CD14-positive monocyte (primary cell): ENCODE measurements at places on chromosomes 16 and 17. TPM values are rescaled to one million over a fixed set of nuclear protein-coding genes. Genes with fewer than 3 reads are reported as not detected.

KCNJ2 gene
- 0.92 and 1.7 TPM in 2 replicates for polyA plus RNA-seq

GCGR gene
- not detected in 2 replicates for polyA plus RNA-seq

ZNF624 gene
- polyA plus RNA-seq = 0.29 and 0.68 TPM in 2 replicates

ALOXE3 gene
- not detected for polyA plus RNA-seq

RHBDL1 gene
- not detected for polyA plus RNA-seq

- H3K27ac ChIP-seq = no peak overlapping the region
- no peak overlapping the region for H3K4me3 ChIP-seq
- no peaks in the 10 kb centered on the region for H3K36me3 ChIP-seq
- no peaks in the 10 kb centered on the region for H3K4me1 ChIP-seq
- H3K27me3 ChIP-seq = no peaks in the 10 kb centered on the region
- no peak for DNase-seq
Measured at GRCh38 chr17:51428668-51429495, 168.5 kb downstream of the UTP18 start.

DNA sequence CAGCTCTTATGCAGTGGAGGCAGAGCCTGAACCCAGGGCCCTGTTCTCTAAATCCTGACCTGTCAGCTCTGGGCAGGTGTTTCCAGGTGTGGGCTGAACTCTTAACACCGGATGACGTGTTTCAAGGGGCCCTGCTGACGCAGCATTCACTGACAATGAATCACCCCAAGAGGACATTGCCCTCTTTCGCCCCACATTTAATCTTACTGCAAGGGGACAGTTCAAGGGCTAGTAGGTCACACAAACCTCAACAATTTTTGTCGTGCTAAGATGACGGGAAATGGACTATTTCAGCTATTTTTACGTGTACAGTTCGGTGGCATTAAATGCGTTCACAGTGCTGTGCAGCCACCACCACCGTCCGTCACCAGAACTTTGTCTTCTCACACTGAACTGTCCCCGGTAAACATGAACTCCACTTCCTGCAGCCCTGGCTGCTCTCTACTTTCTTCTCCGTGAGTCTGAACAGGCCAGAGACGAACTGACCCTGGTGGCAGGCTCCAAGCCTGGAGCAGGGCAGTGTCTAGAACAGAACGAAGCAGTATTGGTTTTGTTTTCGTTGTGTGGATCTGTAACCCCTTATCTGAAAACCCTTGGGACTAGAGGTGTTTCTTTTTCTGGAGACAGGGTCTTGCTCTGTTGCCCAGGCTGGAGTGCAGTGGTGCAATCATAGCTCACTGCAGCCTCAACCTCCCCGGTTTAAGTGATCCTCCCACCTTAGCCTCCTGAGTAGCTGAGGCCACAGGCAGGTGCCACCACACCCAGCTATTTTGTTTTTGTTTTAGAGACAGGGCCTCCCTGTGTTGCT is 88.4 kb upstream of the CIBAR2 start:
- H3K27ac ChIP-seq = no peak overlapping the region
- no peak for DNase-seq
- H3K27me3 ChIP-seq = no peaks in the 10 kb centered on the region
- no peaks in the 10 kb centered on the region for H3K4me1 ChIP-seq
- no peaks in the 10 kb centered on the region for H3K36me3 ChIP-seq
- H3K4me3 ChIP-seq = no peak overlapping the region

DNA sequence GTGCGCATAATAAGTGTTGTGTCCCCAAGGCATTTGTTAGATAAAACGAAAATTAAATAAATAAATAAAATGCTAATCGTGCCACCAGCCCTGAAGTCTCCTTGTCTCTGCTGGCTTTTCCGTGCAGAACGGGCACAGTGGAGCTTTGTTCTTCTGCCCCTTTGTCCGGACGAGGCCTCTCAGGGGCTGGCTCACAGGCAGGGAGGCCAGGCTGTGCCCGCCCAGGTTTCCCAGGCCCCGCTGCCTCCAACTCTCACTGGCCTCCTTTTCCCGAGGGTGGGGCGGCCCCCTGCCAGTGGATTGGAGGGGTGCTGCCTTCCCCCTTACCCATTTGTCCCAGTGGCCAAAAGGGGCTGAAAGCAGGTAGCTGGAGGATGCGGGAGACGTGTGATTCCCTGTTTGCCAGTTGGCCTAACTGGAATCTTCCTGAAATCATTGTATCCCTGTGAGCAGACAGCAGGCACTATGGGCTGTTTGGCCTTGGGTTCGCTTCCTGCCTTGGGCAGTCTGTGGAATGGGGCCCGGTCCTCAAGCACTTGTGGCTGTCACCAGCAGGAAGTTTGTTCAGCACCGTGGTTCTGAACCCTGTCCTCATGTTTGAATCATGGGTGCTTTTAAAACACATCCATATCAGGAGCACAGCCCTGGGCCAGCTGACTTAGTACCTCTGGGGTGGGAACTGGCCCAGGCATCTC is 64.4 kb downstream of the KSR1 start:
- H3K4me1 ChIP-seq = peaks cover 13% of the 10 kb centered on the region
- H3K4me3 ChIP-seq = no peak overlapping the region
- no peaks in the 10 kb centered on the region for H3K27me3 ChIP-seq

- H3K27ac ChIP-seq = no peak overlapping the region
- H3K4me1 ChIP-seq = no peaks in the 10 kb centered on the region
- H3K4me3 ChIP-seq = no peak overlapping the region
- no peak for DNase-seq
- no peaks in the 10 kb centered on the region for H3K36me3 ChIP-seq
Measured at GRCh38 chr16:83253521-83253920, 554.3 kb upstream of the HSBP1 start.

DNA sequence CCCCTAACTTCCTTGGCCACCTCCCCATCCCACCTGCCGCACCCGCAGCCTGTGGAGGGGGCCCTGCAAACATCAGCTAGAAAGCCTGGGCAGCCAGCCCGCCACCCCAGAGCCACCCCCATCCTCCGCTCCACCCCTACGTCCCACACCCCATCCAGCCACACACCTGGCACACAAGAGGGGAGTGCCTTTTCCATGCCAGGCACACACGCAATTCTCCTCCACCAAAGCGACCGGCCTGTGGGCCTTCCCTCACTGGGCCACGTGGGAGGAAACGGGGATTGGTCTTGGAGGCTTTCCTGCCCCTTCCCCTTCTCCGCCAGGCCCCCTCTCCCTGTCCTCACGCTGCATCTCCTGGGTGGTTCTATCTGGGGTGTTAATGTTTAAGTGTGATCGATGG is 48.7 kb upstream of the TNRC6C start:
- no peak overlapping the region for H3K27ac ChIP-seq
- no peaks in the 10 kb centered on the region for H3K36me3 ChIP-seq
- no peak for DNase-seq
- H3K4me1 ChIP-seq = no peaks in the 10 kb centered on the region

DNA sequence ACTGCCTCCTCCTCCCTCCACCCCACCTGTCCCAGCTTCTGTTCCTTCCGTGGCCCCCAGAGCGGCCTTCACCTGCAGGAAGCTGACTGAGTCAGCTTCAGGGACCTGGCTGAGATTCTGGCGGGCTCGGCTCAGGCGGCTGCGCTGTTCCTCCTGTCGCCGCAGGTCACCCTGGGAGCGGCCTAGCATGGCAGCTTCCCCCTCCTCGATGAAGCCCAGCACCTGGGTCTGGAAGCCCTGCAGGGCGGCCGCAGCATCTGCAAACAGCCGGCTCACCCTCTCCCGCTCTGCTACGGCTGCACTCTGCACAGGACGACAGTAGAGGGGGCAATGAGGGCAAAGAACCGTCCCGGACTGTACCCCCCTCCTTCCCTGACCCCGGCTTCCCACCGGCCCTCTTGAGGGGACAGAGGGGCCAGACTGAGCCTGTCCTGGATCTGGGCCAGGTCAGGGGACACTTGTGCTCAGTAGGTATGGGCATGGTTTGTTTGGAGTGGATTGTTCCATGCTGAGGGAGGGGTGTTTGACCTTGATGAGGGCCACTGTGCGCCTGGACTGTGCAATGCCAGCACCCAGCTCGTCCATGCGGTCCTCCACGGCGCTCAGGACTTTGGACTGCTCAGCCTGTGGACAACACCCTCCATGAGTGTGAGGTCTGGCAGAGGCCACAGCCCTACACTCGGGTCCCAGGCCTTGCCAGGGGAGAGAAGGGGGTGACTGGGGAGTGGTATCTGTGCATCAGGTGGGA is 2.0 kb downstream of the TRIM47 start:
- peaks cover 16% of the 10 kb centered on the region for H3K27me3 ChIP-seq
- H3K4me3 ChIP-seq = peak overlapping the region; percentile 9
- no peak for DNase-seq
- peaks cover 38% of the 10 kb centered on the region for H3K4me1 ChIP-seq
- no peak overlapping the region for H3K27ac ChIP-seq

- peaks cover 4% of the 10 kb centered on the region for H3K4me1 ChIP-seq
- DNase-seq = no peak
- H3K36me3 ChIP-seq = no peaks in the 10 kb centered on the region
- no peak overlapping the region for H3K4me3 ChIP-seq
- no peak overlapping the region for H3K27ac ChIP-seq
- no peaks in the 10 kb centered on the region for H3K27me3 ChIP-seq
Measured at GRCh38 chr17:17744116-17744515, 62.9 kb downstream of the RAI1 start.

DNA sequence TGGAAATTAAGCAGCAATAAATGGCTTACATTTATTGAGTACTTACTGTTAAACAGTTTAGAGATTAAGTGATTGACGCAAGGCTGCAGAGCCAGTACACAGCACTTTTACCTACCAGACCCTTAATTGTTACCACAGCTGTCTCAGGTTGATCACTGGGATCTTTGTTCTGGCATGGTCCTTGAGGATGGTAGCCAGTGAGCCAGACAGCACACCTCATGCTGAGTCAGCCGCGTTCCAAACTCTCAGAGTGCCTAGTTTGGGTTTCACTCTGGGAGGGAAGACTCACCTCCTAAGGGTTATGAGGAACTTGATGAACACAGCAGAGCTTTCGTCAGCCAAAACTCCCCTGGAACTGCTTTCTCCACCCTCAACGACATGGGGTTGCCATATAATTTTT is 20.4 kb downstream of the CDH3 start:
- H3K27ac ChIP-seq = no peak overlapping the region
- no peak overlapping the region for H3K4me3 ChIP-seq
- DNase-seq = no peak

- no peaks in the 10 kb centered on the region for H3K36me3 ChIP-seq
- no peak overlapping the region for H3K4me3 ChIP-seq
- H3K4me1 ChIP-seq = peaks cover 43% of the 10 kb centered on the region
- H3K27ac ChIP-seq = no peak overlapping the region
Measured at GRCh38 chr17:82281502-82282238, 8.2 kb upstream of the CSNK1D start.

DNA sequence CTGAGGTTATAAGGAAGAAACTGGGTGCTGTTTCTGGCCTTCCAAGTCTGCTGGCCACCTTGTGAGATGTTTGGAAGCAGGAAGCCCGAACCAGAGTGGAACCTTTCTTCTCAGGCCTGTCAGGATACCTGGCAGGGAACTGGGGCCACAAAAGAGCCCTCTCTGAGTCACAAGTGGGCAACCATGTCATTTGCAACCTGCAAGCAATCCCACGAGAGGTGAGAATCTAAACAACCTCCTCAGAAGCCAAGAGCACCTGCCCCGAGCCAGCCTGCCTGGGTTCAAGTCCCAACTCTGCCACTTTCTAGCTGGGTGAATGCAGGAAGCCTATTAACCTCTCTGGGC is 3.3 kb downstream of the COTL1 start:
- H3K4me3 ChIP-seq = peak overlapping the region; percentile 66
- no peak for DNase-seq
- H3K27me3 ChIP-seq = no peaks in the 10 kb centered on the region
- peaks cover 62% of the 10 kb centered on the region for H3K36me3 ChIP-seq
- H3K4me1 ChIP-seq = peaks cover 77% of the 10 kb centered on the region
- peak overlapping the region; percentile 84 for H3K27ac ChIP-seq
